ENCODE measurements at places on chromosomes 5 and 9. TPM values are rescaled to one million over a fixed set of nuclear protein-coding genes. Genes with fewer than 3 reads are reported as not detected.

GRCh38 chr9:132798817-132799790, 79.0 kb downstream of the AK8 start:
- no peak for DNase-seq

- DNase-seq = no peak
Observed at GRCh38 chr9:33315371-33315770, 25.1 kb downstream of the NFX1 start.

- no peak for DNase-seq
Observed at GRCh38 chr9:125404733-125405132, 143.1 kb downstream of the GAPVD1 start.

DNA sequence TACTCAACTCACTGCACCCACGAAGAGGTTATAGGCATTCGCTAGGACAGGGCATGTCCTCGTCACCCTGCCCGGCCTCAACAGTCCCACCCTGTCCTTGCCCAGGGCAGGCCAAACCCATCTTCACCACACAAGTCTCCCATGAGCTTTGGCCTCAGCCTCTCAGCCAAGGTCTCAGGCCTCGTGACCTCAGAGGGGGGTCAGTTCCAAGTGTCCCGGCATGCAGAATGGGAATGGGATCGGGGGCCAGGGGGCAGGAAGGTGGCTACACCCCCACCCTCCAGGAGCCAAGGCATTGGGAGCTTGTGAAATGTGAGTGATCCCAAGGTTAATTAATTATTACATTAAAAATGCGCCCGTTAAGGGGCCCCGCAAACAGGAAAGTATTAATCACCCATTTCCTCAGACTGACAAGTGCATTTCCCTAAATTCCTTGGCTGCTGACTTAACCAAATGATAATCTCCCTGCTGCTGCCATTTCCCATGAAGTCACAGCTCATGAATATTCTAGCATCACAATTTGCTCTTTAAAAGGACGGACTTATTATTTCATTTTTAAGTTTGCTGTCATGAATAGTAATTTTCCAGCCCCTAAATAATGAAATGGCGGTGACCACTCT, 8.0 kb upstream of the UBAC1 start:
- DNase-seq = no peak

DNA sequence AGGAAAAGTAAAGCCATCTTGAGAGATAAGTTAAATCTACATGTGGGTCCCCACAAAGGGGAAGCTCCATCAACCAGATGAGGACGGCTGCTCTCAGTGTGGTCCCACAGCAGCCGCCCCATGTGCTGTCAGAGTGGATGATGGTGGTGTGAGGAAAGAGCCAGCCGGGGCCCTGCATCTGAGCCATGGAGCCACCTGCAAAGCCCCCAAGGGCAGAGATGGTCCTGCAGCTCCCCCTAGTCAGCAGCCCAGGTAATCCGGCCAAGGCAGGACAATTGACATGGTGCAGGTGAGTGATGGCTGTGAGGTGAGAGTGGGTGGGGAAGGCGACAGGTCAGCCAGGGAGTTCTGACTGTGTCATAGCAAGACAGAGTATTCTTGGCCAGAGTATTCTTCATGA, 458.8 kb downstream of the ICE1 start:
- DNase-seq = no peak

F2R gene
- polyA plus RNA-seq = 61.4 TPM

DNA sequence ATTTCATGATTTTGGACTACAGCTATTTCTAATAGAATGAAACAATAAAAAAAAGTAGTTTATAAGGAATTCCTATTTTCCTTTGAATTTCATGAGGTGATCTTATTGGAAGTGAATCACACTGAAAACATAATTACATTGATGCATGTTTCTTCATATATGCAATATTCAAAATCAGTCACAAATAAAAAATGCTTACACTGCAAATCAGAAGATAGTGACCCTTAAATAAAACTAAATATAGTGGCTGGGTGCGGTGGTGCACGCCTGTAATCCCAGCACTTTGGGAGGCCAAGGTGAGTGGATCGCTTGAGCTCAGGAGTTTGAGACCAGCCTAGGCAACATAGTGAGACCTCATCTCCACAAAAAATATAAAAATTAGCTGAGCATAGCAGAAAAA, 79.5 kb downstream of the CDC14B start:
- no peak for DNase-seq

STC2 gene
- polyA plus RNA-seq = 1.9 TPM

- DNase-seq = no peak
Observed at GRCh38 chr9:136729144-136729543, 13.6 kb downstream of the LCN10 start.

GRCh38 chr9:14978022-14979000, 68.1 kb upstream of the FREM1 start:
- no peak for DNase-seq
